Stimulated activated effector memory CD8-positive, alpha-beta T cell treated with anti-CD3 and anti-CD28 coated beads, Interleukin-12 subunit alpha, Interleukin-12 subunit beta, amount 100 ng/mL, for 72 hours (primary cell): ENCODE measurements at places on chromosomes 11 and 22.

- DNase-seq, result no peak
Measured at GRCh38 chr11:34749666-34750659, 129.1 kb downstream of the EHF start.

GRCh38 chr11:78564490-78565467 is 9.9 kb downstream of the NARS2 start:
- peak; percentile 58 for DNase-seq

DNA sequence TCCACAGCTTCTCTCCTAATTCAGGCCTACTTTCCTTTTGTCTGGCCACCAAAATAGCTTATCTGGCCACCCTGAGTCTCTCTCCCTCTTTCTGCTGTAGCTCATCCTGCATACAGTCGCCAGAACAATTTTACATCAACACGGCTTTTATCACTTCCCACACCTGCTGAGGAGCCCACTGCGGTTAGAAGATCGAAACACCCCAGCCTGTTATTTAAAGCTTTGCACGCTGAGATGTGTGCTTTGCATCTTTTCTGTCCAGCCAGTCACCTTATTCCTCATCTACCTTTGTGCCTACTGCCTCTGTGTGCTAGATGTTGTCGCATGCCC is 96.0 kb downstream of the COMMD9 start:
- no peak for DNase-seq

DNA sequence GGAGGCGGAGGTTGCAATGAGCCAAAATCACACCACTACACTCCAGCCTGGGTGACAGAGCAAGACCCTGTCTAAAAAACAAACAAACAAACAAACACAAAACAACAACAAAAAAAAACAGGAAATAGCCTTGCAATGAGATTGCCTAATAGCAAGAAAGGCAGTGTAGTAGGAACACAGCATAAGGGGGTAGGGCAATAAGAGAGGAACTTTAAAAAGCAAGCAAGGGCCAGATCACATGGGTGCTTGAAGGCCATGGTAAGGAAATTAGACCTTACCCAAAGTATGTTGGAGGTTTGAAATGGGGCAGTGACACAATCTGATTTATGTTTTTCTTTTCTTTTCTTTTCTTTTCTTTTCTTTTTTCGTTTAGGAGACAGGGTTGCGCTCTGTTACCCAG is 34.7 kb upstream of the NRIP3 start:
- DNase-seq, result no peak

GRCh38 chr22:44574057-44574639 is 76.1 kb upstream of the RTL6 start:
- DNase-seq, result no peak

DNA sequence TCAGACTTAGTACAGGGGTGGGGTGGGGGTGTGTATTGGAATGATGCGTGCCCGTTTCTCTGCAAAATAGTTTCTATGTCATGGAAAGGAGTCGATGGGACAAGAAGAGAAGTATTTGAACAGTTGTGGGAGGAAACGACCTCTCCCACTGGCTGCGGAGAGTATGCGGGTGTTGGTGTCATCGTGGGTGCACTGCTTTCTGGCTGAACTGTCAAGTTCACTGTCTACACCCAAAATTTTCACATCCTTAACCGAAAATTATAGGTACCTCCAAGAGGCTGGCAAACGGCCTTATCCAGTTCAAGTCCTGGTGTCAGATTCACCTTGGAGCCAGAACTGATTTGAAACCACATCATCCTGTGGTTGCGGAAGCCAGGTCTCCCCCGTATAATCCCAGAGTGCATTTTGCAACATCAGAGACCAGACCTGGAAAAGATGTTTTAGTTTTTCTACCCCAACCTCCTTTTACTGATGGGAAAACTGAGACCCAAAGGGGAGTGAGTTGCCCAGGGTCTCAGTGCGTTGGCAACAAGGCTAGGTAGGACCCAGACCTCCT is 497 bp upstream of the SSRP1 start:
- no peak for DNase-seq

DNA sequence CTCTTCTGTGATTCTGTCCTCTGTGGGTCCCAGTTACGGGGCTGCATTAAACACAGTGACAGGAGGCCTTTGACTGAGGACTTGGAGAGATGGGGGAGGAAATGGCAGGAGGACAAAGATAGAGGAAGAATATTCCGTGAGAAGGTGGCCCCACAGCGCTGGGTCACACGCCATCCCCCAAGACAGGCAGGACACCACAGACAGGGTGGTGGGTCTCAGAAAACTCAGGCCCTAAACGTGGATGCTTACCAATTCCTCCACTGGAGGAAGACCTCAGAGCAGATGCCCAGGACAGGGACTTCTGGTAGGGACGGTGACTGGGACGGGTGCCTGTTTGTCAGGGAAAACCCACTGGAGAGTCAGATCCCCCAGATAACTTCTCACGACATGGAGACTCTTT is 34.0 kb downstream of the IGLL5 start:
- no peak for DNase-seq

DNA sequence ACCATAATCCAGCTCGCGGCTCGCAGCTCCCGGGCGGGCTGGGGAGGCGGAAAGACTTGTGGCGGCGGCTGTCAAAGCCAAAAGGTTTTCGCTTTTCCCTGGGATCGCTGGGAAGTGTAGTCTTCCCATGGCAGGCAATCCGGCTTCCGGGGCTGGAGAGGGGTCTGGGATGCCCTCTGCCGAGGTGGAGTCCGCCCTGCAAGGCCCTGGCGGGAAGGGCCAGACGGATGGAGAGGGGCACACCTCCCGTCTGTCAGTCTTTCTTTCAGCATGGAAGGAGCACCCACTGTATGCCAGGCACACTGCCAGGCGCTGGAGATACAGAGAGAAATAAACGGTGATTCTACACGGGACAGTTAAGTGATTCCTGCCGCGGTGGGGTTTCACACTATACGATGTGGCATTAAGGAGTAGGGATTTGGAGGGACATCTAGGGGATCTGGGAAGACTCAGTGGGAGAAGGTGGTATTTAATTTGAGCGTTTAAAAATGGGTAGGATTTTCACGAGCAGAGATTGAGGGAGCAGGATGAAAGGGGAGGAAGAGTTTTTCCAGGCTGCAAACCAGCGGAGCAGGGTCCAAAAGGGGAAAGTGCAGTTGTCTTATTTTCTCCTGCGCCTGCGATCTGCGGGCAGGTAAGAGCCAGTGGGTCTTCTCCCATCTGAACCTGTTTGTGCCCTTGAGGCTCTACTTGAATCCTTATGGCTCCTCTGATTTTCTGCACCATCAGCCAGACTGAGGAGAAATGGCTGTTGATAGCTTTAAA is at the start of gene BACE1:
TSS of gene BACE1 (minus strand) at position 60 of the 765 bp plus-strand sequence. CDS start 461 bp downstream, outside the sequence.
- peak; percentile 56 for DNase-seq

- DNase-seq, result no peak
Measured at GRCh38 chr11:61830237-61831105, 2.4 kb downstream of the FADS2 start.

- DNase-seq, result peak; percentile 57
Measured at GRCh38 chr22:38872831-38873248, 824 bp upstream of the CBX6 start.

- DNase-seq, result no peak
Measured at GRCh38 chr11:1392111-1392510, 2.4 kb downstream of the BRSK2 start.

DNA sequence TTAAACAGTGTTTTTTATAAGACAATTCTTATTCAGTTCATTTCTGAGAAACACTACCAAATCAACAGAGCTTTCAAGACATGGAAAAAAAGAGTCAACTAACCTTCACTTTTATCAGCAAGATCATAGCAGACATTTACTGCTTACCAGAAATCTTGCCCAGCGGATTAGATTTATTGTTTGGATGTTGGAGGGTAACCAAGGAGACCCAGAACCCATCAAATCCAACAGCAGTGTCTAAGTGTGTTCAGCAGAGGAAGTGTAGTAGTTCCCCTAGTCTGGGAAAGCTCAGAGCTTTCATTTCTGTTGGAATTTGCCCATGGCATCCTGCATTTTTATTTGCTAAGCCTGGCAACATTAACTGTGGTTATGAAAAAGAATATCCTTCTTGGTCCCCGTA is 2.4 kb upstream of the PGM2L1 start:
- DNase-seq, result no peak

- peak; percentile 79 for DNase-seq
Measured at GRCh38 chr11:64743591-64744543, at the start of gene RASGRP2. TSS of gene RASGRP2 (minus strand) at chr11:64744142. CDS start at chr11:64742866, 1,276 bp downstream.

GRCh38 chr11:73383249-73384124 is 7.3 kb downstream of the RELT start:
- DNase-seq, result no peak

DNA sequence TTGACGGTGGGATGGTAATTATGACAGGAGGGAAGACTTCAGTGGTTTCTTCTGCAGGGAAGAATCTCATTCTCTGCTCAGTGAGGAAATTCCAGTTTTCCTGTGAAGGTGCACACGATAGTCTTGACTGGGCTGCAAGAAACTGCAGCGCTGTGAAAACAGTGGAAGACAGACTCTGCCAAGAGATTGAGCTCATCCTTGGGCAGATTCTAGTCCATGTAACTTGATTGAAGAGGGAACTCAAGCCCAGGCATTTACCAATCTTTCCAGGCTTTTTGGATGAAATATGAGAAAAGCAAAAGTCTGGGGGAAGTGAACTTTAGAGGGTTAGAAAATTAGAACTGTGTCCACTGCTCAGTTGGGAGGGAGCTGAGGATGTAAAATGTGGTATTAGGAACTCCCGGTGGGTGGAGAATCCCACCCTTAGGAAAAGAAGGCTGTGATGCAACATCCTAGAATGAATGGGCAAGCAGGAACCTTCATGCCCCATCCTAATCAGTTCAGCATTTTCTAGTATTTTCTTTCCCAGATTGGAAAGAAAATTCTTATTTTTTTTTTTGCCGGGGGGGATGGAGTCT is 212.6 kb downstream of the DBX1 start:
- no peak for DNase-seq

GRCh38 chr11:122175306-122175705 is 59.3 kb upstream of the BLID start:
- no peak for DNase-seq

DNA sequence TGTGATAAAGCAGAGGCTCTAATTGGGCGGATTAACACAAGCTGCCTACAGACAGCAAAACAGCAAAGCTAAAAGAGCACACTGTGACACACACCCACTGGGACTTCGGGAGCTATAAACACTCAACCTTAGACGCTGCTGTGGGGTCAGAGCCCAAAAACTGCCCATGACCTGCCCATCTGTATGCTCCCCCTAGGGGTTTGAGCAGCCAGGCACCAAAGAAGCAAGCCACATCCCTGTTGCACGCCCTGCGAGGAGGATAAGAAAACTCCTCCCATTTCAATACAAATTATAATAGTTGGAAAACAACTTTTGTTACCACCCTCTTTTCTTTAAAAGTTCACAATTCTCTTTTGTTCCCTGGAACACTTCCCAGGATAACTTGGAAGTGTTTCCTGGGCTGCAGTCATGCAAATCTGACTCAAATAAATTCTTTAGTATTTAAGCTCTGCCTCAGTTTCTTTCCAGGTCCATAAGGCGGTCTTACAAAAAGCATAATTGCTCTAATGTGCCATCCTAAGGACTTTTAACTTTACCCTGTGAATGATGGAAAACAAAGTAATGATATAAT is 86.4 kb downstream of the DLG2 start:
- no peak for DNase-seq

DNA sequence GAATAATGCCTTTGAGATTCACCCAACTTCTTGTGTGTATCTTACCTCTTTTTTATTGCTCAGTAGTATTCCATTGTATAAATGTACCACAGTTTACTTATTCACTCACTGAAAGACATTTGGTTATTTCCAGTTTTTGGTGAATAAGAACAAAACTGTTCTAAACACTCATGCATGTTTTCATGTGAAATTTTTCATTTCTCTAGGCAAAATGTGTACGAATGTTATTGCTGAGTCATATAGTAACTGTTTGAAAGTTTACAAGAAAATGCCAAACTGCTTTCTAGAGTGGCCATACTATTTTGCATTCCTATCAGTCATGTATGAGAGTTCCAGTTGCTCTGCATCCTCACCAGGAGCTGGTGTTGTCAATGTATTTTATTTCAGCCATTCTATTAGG is 8.8 kb upstream of the EMSY start:
- DNase-seq, result no peak

GRCh38 chr22:49066619-49067018 is 761.1 kb downstream of the BRD1 start:
- no peak for DNase-seq

DNA sequence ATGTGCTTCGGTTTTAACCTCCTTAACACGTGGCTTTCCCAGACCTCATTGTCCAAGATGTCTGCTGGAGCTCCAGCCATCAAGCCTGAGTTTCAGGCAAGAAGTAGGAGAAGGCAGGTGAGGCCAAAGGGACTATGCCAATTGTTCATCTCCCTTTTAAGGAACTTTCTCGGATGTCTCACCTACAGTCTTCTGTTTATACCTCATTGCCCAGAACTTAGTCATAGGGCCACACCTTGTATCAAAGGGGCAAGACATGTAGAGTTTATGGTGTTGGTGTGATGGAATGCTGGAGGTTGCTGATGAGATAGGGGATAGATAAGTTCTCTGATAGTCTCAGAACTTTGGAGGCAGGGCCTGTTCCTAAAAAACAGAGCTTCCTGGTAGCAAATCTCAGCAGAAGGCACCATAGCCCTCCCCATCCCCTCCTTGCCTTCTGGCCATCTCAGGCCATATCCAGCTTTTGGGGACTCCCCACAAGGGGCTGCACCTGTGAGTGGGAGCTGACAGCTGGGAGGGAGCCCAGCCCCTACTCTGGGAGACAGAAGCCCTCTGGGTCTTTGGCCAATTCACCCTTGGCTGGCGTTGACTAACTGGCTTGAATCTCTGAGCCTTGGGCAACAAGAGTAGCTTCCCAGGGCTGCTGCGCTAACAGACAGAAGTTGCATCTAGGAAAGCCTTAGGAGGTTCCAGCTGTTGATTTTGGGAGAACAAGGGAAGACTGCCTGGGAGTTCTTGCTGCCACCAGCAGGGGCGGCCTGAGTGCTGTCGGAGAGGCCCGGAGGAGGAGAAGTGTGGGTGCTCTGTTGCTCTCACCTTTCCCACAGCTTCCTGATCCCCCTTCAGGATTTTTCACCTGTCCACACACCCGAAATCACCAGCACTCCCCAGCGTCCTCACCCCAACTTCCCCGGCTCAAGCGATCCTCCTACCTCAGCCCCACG is 149.8 kb upstream of the THY1 start:
- DNase-seq, result no peak

- DNase-seq, result no peak
Measured at GRCh38 chr22:40425082-40425481, 54.7 kb downstream of the SGSM3 start.

GRCh38 chr11:115080923-115081680 is 402.8 kb downstream of the NXPE2 start:
- DNase-seq, result no peak

DNA sequence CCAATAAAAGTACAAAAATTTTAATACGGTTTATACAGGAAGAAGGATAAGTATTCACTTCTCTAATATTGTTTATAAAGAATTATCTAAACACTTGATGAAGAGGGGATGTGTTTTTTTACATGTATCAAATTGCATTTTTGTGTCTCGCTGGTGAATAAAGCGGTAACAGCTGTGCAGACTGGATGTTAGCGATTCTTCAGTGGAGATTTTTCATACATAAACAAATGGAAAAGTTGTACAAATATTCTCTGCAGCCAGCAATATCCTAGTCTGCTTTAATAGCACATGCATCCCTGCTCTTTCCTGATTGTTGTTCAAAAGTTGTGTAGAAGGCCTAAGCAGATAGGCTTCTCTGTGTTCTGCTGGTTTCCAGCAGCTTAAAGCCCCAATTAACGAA is 369.3 kb downstream of the SOX6 start:
- no peak for DNase-seq

GRCh38 chr11:68941324-68942094 is 37.8 kb downstream of the IGHMBP2 start:
- no peak for DNase-seq

GRCh38 chr11:2853997-2854560 is 31.5 kb downstream of the CDKN1C start:
- no peak for DNase-seq
